Mesenteric fat pad (tissue), 1 donor: ENCODE measurements at places on chromosomes 5 and 9. TPM values are rescaled to one million over a fixed set of nuclear protein-coding genes. Genes with fewer than 3 reads are reported as not detected.

The PCSK1 gene
- 1.6 TPM for total RNA-seq

DNA sequence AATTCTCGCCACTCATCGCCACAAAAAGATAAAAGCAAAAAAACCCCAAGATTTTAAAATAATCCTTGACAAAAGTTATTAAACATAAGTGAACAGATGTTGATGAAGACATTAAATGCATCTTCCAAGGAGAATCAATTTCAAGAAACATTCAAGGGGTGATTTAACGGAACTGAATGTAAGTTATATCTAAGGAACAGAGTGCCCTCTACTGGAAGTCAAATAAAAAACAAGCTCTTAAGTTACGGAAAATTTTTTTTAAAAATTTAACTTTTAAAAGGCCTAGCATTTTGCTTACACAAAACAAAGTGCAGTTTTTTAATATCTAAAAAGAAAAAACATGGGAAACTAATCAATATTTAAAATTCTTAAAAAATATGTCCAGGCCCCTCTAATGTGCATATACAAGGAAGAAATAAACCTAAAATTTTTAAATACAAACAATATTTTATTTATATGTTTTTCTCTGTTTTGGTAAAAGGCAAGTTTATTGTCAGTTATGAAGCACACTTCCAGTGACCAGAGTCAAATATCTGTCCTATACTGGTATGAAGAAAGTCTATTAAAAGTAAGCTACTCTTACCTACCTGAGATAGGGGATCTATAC lies 28.0 kb downstream of the TEX10 start:
- DNase-seq = no peak

DNA sequence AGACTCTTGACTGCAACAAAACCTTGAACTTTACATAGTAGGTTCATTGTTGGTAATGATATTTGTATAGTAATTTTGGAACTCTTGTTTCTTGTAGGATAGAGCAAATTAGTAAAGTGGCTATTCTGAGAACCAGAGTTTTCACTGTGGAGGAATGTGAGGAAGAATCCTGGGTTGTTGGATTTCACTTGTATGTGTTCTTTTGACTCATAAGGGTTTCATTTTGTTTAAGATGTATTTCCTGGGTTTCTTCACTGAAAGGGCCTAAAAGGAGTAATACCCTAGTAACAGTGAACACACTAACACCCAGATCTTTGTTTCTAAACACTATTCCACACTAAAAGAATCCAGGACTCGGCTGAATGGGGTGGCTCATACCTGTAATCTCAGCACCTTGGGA lies 20.1 kb downstream of the TTC1 start:
- DNase-seq = no peak

DNA sequence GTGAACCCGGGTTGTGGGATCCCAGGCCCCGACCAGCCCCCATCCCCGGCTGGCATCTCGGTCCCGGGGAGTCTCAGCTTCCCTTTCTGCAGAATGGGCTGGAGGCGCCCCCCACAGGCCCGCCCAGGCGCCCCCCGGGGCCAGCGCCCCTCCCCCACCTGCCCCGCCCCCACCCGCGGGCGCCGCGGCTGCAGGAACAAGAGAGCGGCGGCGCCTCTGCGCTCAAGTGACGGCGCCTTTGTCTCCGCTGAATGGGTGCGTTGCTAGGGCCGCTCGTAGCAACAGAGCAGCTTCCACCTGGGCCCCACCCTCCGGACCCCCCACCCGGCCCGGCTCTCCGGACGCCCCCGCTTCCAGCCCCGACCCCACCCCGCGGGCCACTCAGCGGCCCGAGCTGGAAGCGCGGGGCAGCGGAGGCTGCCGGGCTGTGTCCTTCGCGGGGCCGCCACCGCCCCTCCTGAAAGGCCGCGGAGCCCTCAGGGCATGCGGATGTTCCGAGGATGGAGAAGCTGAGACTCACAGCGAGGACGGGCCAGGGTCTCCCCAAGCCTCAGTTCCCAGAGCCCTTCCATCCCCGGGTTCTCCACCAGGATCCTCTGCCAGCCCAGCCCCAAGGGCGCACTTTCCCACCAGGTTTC lies 27.5 kb downstream of the ADGRD2 start:
- DNase-seq = no peak

GRCh38 chr9:116576386-116576785 lies 110.7 kb upstream of the TRIM32 start:
- DNase-seq = no peak
